ENCODE measurements at places on chromosomes 7 and 10.
A peak's percentile ranks its signal among the peaks of the same experiment; 100 is the strongest.

- no peak for DNase-seq
Measured at GRCh38 chr7:2934984-2935740, 91.1 kb upstream of the GNA12 start.

DNA sequence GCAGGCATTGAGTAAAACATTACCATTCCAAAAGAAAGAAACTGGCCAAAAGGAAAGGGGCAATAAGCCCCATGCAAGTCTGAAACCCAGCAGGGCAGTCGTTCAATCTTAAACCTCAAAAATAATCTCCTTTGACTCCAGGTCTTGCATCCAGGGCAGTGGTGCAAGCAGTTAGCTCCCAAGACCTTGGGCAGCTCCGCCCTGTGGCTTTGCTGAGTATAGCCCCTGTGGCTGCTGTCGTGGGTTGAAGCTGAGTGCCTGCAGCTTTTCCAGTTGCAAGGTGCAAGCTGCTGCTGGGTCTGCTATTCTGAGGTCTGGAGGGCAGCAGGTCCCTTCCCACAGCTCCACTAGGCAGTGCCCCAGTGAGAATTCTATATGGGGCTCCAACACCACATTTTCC is 580.1 kb upstream of the AUTS2 start:
- DNase-seq = no peak

DNA sequence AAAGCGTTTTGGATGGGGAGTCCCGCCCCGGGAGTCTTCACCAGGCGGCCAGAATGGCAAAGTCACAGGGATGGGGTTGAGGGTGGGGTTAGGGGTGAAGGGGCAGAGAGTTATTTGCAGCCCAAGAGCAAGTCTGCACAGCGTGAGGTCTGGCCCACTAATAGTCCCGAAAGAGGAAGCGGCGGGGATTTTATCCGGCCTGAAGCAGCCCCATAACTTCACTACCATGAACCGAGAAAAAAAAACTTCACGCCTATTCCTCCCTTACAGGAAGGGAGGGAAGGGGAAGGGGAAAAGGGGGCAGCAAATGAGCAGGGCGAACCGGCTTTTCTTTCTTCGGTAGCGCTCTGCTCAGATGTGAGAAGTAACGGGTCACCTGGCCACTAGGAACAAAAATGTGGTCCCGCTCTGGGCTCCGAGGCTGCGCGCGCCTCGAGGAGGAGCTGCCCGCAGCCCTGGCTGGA is 712 bp downstream of the ITPRIP start:
- DNase-seq = peak; percentile 58

DNA sequence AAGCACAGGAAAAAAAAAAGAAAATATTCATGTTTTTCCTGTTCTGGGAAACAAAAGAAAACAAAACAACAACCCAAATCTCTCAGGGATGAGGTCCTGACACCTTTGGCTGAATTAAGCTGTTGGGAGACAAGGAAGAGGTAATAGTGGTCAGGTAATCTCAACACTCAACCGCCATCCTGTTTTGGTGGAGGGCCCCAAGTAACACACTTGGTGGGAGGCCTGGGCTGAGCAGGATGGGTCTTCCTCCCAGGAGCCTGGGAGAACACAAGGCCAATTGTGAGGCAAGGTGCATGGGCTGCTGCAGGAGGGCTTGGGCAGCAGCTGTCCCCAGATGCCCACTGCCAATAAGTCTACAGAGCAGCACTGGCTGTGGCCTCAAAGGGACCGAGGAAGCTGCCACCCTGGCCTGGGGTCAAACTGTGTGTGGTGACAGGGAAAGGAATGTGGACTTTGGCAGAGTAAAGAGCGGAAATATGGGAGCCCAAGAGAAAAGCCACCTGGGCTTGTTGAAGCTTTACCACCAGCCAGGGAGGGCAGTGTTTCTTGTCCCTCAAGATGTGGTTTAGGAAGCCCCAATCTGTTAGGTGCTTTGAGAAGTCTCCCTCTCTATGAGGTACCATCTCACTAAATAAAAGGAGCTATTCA is 93.5 kb upstream of the SLC25A13 start:
- DNase-seq = no peak

Measured in MM.1S (cell line).